ENCODE measurements at places on chromosomes 7 and 10.

GRCh38 chr7:12801107-12801506 lies 113.7 kb downstream of the ARL4A start:
- no peaks in the 10 kb centered on the region for H3K27me3 ChIP-seq
- peaks cover 30% of the 10 kb centered on the region for H3K4me1 ChIP-seq
- H3K4me3 ChIP-seq, result peak overlapping the region; percentile 29
- peak overlapping the region; percentile 45 for H3K27ac ChIP-seq
- no peaks in the 10 kb centered on the region for H3K36me3 ChIP-seq
- peak; percentile 65 for DNase-seq

DNA sequence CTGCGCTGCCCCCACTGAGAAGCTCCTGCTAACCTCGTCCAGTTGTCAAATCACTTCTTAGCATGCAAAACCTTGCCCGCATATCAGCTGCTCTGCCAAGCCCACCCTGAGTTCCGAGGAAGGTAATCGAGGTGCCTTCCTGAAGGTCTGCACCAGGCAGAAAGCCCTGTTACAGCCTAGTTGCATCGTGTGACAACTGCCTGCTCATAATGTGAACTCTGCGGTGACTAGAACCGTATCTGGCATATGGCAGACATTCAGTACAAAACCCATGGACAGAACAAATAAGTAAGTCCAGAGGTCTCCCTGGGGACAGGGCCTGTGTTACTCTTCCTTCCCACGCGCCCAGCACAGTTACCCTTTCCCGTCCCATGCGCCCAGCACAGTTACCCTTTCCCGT lies 394.3 kb downstream of the DNAJB6 start:
- peaks cover 67% of the 10 kb centered on the region for H3K27me3 ChIP-seq
- H3K4me3 ChIP-seq, result no peak overlapping the region
- H3K4me1 ChIP-seq, result no peaks in the 10 kb centered on the region

DNA sequence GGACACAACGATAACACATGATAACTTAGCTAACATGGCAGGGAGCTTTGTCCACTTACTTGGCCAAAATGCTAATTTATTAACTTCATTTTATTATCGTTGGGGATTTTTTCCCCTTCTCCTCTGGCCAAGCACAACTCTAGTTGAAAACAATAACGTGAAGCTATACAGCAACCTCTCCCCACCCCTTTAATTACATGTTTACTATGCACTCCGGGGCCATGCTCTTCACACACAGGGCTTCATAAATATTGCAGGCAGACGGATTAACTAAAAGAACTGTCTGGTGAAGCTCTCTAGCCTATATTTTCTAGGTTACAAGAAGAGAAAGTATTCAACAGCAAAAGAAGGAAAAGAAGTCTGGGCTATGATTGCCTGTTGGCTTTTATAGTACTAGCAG lies 51.7 kb downstream of the XRCC2 start:
- H3K36me3 ChIP-seq, result no peaks in the 10 kb centered on the region
- H3K4me1 ChIP-seq, result no peaks in the 10 kb centered on the region
- DNase-seq, result no peak
- no peak overlapping the region for H3K27ac ChIP-seq
- H3K27me3 ChIP-seq, result no peaks in the 10 kb centered on the region

DNA sequence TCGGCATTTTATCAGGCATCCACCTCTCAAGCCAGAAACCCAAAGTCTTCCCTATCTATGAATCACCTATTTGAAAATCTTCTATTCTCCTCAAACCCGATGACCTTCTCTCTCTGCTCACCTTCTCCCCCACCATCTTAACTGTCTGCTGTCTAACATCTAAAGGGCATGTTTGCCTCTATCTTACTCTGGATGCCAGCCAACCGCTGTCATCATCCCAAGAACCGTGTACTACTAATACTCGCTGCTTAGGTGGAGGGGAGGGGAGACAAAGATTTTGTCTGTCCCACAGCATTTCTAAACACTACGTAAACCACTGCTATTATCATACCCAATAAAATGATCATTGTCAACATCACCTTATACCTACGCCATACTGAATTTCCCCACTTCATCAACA lies 29.5 kb downstream of the PAXIP1 start:
- no peaks in the 10 kb centered on the region for H3K4me1 ChIP-seq
- H3K4me3 ChIP-seq, result no peak overlapping the region
- no peak for DNase-seq
- H3K36me3 ChIP-seq, result 0 out of 2 replicates have a peak, but pooled peaks cover 6% of the 10 kb centered on the region
- H3K27me3 ChIP-seq, result no peaks in the 10 kb centered on the region
- H3K27ac ChIP-seq, result no peak overlapping the region

DNA sequence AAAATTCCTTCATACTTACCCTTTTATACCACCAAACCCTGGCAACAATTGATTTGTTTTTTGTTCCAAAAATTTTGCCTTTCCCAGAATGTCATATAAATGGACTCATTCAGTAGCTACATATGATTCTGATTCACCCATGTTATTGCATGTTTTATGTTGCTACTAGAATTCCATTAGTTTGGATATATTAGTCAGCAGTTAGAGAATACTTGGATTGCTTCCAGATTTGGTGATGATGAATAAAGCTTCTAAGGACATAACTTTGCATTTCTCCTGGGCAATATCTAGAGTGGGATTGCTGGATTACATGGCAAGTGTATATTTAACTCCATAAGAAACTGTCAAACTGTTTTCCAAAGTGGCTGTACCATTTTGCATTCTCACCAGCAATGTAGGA lies 806.9 kb downstream of the DNAJB9 start:
- no peak overlapping the region for H3K4me3 ChIP-seq
- DNase-seq, result no peak
- H3K27me3 ChIP-seq, result no peaks in the 10 kb centered on the region
- no peak overlapping the region for H3K27ac ChIP-seq

GRCh38 chr10:112715581-112715980 lies 234.5 kb upstream of the TCF7L2 start:
- no peak overlapping the region for H3K4me3 ChIP-seq
- H3K4me1 ChIP-seq, result no peaks in the 10 kb centered on the region
- no peaks in the 10 kb centered on the region for H3K36me3 ChIP-seq
- H3K27ac ChIP-seq, result no peak overlapping the region

GRCh38 chr7:21640105-21640504 lies 97.3 kb downstream of the DNAH11 start:
- H3K27me3 ChIP-seq, result no peaks in the 10 kb centered on the region
- H3K36me3 ChIP-seq, result no peaks in the 10 kb centered on the region
- H3K4me3 ChIP-seq, result no peak overlapping the region
- no peak overlapping the region for H3K27ac ChIP-seq
- DNase-seq, result peak; percentile 59
- peaks cover 21% of the 10 kb centered on the region for H3K4me1 ChIP-seq

DNA sequence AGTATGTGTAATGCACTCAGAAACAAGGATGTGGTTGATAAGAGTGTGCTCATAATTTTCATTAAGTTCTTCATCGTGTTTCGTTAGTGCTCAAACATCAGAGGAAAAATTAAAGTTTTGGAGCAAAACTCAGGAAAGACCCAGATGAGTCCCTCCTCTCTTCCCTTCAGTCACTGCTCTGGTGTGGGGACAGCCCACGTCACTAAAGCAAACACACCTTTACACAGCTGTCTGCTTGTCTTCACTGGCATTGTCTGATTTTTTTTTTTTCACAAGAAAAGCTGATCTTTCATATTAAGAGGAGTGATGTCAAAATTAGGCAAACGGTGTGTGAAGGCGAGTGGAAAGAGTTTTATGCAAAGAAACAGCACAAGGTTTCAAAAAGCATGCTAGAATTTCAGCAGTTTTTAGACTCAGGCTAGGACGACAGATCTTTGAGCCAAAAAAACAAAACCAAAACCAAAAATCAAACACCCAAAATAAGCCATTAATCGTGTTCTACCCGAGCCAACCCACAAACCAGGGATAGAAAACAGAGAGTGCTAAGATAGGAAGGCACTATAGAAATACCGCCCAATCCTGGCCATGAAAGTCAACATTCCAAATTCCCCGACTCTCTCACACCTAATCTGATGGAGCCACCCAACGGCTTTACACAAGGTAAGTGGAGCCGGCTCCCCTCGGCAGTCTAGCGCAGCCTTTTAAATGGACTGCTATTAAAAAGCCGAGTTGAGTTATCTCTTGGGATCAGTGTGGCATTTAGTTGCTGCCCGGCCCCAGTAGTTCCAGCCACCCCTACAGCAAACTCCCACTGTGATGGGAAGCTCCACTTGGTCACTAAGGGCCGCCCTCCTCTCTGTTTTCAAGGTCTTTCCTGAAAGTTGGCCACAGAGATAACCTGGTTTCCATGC lies 27.9 kb upstream of the GATA3 start:
- H3K27me3 ChIP-seq, result no peaks in the 10 kb centered on the region
- H3K36me3 ChIP-seq, result no peaks in the 10 kb centered on the region
- DNase-seq, result no peak
- H3K4me1 ChIP-seq, result no peaks in the 10 kb centered on the region
- H3K4me3 ChIP-seq, result no peak overlapping the region

DNA sequence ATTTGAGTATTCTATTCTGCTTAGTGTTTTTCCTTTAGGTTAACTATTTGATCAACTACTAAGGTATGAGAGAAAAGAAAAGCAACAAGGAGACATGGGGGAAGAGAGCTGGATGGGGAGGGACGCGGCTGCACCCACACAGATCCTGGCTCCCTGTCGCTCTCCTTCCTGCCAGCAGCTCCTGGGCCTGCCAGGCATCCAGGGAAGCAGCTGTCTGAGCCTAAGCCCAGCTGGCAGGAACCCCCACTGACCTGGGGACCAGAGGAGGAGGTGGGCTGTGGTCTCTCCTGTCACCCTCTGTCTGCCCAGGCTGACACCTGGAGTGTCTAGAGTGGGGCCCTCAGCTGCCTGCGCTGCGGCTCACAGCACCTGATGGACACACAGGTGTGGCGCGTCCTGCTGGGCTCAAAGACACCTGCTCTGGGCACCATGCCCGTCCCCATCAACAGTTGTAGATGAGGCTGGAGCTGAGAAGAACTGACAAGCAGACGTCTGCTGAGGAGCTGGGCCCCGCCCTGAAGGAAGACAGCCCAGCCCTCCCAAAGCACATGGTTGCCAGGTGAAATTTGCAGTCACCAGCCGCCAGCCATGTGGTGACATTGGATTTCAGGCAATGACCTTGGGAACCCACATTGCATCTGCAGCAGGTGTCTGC lies 207.9 kb downstream of the PLXNA4 start:
- H3K4me3 ChIP-seq, result no peak overlapping the region
- no peak overlapping the region for H3K27ac ChIP-seq
- no peaks in the 10 kb centered on the region for H3K36me3 ChIP-seq
- DNase-seq, result no peak
- no peaks in the 10 kb centered on the region for H3K4me1 ChIP-seq

DNA sequence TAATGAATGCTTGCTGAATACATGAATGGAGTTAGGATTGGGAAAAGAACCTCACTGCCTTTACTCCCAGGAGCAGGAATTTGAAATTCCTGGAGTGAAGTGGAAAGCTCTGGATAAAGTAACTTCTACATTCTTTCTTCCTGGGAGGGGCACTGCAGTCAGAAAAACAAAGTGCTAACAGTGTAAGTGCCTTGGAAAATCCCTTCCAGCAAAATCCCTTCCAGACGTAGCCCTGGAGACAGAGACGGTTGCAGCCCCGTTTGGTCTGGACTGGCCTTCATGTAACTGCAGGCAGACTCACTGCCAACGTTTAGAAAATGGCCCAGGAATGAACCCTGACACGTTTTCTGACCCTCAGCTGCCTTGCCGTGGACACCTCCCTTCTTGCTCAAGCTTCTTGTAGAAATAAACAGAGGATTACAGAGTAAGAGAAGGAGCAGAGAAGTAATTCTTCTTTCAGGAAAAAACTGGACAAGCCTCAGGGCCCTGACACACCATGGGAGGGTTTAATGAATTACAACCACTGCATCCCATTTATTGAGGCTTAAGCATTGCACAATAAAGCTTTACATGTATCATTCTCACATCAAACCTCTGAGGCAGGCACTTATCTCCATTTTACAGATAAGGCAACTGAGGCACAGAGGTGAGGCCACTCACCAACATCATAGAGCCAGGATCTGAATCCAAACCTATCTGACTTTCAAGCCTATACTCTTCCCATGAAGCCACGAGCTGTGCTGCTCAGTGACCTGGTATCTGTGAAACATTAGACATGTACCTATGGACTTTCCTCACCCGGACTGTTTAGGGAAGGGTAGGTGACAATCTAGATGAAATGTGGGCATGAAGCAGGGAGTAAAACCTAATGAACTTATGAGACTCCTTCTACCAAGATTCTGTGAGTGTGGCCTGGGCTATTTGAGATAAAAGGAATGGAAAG lies 7.8 kb downstream of the ITPRIP start:
- DNase-seq, result peak; percentile 85
- H3K36me3 ChIP-seq, result no peaks in the 10 kb centered on the region
- peak overlapping the region; percentile 95 for H3K27ac ChIP-seq
- no peaks in the 10 kb centered on the region for H3K27me3 ChIP-seq

DNA sequence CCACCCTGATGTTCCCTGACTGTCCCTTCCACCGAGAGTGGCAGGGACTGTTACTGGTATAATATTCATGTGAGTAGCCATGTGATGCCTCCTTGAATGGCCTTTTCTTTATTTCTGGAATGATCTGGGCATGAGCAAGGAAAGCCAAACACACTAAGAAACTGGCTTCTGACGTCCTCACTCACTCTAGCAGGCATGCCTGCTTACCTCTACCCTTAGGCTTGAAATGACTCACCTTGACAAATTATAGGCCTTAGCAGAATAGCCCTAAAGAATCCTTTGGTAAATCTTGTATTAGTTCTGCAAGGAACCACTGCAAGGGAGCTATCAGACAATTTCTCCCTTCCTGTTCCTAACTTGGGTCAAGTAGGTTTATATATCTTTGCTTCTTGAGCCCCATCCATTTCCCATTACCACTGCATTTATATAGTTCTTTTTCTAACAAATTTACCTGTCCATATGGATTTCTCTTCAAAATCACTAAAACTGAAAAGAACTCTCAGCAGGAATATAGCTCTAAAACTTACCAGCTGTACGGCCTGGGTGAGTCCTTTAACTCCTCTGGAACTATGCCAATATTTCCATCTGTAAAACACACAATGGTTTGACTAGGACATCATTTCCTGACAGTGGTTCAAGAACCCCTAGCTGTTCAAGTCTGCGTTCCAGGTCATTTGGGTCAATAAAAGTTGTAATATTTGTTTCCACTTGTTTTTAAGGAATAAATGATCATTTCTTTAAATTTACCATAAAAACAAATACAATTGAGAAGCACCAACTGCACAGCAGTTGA lies 13.0 kb upstream of the NDUFA5 start:
- DNase-seq, result peak; percentile 43
- no peak overlapping the region for H3K4me3 ChIP-seq
- no peak overlapping the region for H3K27ac ChIP-seq
- H3K27me3 ChIP-seq, result no peaks in the 10 kb centered on the region

GRCh38 chr7:131104596-131105293 lies 222.9 kb upstream of the MKLN1 start:
- peaks cover 63% of the 10 kb centered on the region for H3K36me3 ChIP-seq
- H3K27ac ChIP-seq, result no peak overlapping the region
- peaks cover 22% of the 10 kb centered on the region for H3K4me1 ChIP-seq
- H3K4me3 ChIP-seq, result peak overlapping the region; percentile 59
- DNase-seq, result no peak
- no peaks in the 10 kb centered on the region for H3K27me3 ChIP-seq

DNA sequence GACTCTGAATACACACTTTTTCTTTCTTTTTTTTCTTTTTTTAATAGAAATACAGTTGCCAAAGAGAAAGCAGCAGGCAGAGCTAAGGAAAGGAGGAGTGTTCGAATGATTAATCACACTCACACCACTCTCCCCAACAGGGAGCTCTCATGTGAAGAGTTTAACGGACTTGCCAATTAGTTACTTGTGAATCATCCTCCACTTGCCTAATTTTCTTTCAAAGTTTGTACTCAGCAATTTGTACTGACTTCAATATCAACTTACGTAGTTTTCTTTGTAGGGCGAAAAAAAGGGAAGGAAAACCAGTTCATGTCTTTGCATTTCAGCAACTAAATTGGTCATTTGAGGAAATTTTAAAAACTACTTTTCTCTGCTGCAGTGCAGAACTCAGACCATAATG lies 109.2 kb downstream of the PIP4K2A start:
- H3K36me3 ChIP-seq, result no peaks in the 10 kb centered on the region
- DNase-seq, result no peak
- H3K4me1 ChIP-seq, result 0 out of 2 replicates have a peak, but pooled peaks cover under 1% of the 10 kb centered on the region
- no peak overlapping the region for H3K4me3 ChIP-seq

All from PC-9 (cell line).